HCEC 1CT (cell line): ENCODE measurements at places on chromosomes 16 and 17.

DNA sequence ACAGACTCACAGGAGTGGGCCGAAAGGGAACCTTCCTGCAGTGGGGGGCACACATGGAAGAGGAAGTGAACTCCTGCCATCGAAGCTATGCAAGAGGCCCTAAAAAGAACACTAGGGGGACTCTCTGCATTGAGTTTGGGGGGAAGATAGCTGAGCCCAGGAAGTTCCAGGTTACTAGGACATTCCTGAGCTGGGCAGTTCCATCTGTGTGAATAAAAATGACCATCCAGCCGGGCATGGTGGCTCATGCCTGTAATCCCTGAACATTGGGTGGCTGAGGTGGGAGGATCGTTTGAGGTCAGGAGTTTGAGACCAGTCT, 211.8 kb downstream of the ZNF423 start:
- no peak for DNase-seq

GRCh38 chr17:19940722-19941464, 36.7 kb downstream of the AKAP10 start:
- DNase-seq: no peak

- no peak for DNase-seq
Observed at GRCh38 chr17:1360975-1361374, 39.0 kb downstream of the YWHAE start.

- peak; percentile 20 for DNase-seq
Observed at GRCh38 chr17:60315650-60316049, 76.3 kb downstream of the USP32 start.

GRCh38 chr17:12097326-12097725, 76.6 kb downstream of the MAP2K4 start:
- no peak for DNase-seq

GRCh38 chr16:306911-307370, 24.0 kb downstream of the PDIA2 start:
- DNase-seq: no peak
